ENCODE measurements at places on chromosomes 16 and 17.

DNA sequence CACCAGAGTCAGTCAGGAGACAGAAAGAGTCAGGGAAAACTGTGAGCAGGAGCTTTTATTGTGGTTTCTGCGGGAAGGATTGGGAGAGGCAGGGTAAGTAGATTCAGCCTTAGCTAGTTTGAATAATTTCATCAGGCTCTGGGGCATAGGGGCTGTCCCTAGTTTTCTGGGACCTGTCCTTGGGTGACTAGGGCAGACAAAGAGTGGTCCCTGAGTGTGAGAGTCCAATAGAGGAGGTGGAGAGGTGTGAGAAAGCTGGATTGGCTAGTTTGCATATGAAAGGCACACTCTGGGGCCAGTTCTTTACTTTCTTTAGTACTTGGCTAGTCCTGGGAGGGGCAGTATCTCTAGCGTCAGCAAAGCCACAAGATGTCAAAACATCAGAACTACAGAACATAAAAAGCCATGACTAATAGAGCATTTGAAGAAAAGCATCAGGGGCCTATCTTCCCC is 255.6 kb downstream of the HS3ST3A1 start:
- H3K36me3 ChIP-seq = no peaks in the 10 kb centered on the region
- H3K27ac ChIP-seq = no peak overlapping the region
- peaks cover 2% of the 10 kb centered on the region for H3K27me3 ChIP-seq
- DNase-seq = no peak
- no peak overlapping the region for H3K4me3 ChIP-seq

- H3K36me3 ChIP-seq = no peaks in the 10 kb centered on the region
- no peak for DNase-seq
- H3K4me3 ChIP-seq = no peak overlapping the region
- H3K27ac ChIP-seq = no peak overlapping the region
- no peaks in the 10 kb centered on the region for H3K4me1 ChIP-seq
- H3K27me3 ChIP-seq = peaks cover 18% of the 10 kb centered on the region
These were observed 251.8 kb downstream of the MAF start for GRCh38 chr16:79348521-79349306.

DNA sequence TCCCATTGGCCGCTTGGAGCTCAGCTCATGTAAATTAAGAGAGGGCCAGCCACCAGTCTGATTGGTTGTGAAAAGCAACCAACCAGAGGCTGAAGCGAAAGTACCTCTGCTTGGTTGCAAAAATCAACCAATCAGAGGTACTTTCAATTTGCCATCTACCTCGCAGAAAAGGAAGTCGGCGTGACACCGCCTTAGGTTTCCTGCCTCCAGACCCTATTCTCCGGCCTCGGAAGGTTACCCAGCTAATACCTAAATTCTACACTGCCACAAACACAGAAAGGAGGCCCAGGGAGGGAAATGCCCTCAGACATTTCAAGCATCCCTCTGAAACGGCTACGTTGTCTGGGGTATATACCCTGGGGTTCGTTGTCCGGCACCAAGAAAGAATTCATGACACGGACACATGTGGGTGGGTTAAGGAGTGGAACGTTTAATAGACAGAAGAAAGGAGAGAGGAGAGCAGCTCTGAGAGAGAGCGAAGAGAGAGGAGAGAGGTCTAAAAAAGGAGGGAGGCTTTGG is 481.3 kb downstream of the TMEM114 start:
- no peak for DNase-seq
- no peaks in the 10 kb centered on the region for H3K4me1 ChIP-seq
- H3K27me3 ChIP-seq = no peaks in the 10 kb centered on the region
- peaks cover 8% of the 10 kb centered on the region for H3K36me3 ChIP-seq
- H3K4me3 ChIP-seq = no peak overlapping the region

DNA sequence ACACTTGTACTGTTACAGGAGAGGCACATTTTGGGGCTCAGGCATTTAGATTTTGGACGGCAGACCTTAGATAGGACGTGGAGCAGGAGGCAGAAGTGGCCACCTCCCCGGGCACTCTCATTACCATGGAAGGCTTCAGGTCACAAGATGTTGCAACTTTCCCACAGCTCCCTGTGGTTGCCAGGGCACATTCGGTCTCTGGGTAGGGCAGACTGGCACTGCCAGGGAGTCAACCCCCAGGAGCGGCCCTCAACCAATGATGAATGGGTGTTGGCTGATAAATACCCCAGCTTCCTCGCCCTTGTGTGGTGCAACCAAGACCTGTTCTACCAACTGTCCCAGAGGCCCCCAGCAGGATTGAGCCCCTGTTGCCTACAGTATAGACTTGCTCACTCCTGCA is 11.2 kb downstream of the NAGPA start:
- no peaks in the 10 kb centered on the region for H3K36me3 ChIP-seq
- H3K27ac ChIP-seq = no peak overlapping the region
- DNase-seq = no peak
- H3K4me3 ChIP-seq = no peak overlapping the region

GRCh38 chr17:4782652-4783051 is 3.5 kb downstream of the VMO1 start:
- peaks cover 24% of the 10 kb centered on the region for H3K4me1 ChIP-seq
- H3K27me3 ChIP-seq = peaks cover 67% of the 10 kb centered on the region
- H3K4me3 ChIP-seq = no peak overlapping the region
- no peak for DNase-seq
- no peak overlapping the region for H3K27ac ChIP-seq

- peak overlapping the region; percentile 86 for H3K27ac ChIP-seq
- H3K4me1 ChIP-seq = peaks cover 30% of the 10 kb centered on the region
- H3K36me3 ChIP-seq = peaks cover 29% of the 10 kb centered on the region
- no peaks in the 10 kb centered on the region for H3K27me3 ChIP-seq
These were observed 10.6 kb downstream of the MTMR4 start for GRCh38 chr17:58503866-58504265.

DNA sequence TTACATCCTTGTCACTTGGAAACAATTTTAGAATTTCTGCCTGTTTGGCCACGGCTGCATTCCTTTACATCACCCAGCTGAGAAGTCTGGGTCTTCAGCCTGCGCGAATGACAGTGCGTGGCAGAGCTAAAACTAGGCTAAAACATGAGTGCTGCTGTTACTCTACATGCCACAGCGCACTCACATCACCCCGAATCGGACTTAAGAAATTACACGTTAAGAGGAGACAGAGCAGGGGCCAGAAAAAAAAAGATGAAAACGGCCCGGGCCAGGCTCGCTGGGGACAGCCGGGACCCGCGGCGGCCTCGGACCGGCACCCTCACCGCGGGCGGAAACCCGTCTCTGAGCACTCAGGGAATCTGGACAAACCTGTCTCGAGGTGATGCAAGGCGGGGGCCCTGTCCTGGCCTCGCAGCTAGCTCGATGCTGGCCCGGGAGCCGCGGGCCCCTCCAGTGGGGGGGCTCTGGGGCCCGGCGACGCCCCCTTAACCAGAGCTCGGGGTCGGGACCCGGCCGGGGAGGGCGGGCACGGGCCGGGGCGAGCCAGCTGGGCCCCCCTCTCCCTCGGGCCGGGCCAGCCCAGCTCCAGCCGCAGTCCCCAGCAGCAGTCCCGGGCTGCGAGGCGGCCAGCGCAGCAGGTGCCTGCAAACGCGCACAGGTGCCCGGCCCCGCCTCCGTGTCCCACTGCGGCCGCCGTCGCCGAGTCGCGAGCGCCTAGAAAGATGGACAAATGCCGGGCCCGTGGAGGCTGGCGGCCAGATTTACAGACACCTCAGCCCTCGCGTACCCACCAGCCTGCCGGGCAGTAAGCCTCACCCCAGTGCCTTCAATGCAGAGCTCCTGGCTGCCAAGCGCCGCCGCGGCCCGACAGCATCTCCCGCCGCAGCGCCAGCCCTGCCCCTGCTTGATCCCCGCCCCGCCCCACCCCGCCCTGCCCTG is at the start of gene AKTIP:
AKTIP (minus strand) TSS at position 879 of the 939 bp plus-strand sequence. CDS start 2,950 bp downstream, outside the sequence.
- DNase-seq = no peak
- H3K4me3 ChIP-seq = peak within 1 kb of the TSS; percentile 96
- no peaks in the 10 kb centered on the region for H3K36me3 ChIP-seq
- peak within 1 kb of the TSS; percentile 99 for H3K27ac ChIP-seq
- no peaks in the 10 kb centered on the region for H3K27me3 ChIP-seq

DNA sequence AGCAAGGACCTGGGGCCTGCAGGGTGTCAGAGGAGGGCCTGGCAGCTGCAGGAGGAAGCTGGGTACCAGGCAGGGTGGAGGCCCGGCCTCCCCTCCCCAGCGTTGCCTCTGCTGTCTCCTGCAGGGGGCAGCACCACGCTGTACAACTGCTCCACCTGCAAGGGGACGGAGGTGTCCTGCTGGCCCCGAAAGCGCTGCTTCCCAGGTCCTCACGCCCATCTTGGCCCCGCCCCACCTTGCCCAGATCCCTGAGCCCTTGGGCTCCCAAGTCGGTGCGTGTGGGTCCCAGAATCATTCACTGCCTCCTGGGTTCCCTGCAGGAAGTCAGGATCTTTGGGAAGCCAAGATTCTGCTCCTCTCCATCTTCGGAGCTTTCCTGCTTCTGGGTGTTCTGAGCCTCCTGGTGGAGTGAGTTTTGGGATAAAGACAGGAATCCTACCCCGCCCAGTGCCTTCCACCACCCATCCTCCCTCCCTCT is 1.2 kb downstream of the TMEM95 start:
- peak overlapping the region; percentile 61 for H3K4me3 ChIP-seq
- H3K27ac ChIP-seq = no peak overlapping the region
- peaks cover 3% of the 10 kb centered on the region for H3K27me3 ChIP-seq
- peak; percentile 82 for DNase-seq
- no peaks in the 10 kb centered on the region for H3K36me3 ChIP-seq
- peaks cover 31% of the 10 kb centered on the region for H3K4me1 ChIP-seq

GRCh38 chr17:39676198-39676819 is 8.1 kb downstream of the PNMT start:
- peak; percentile 54 for DNase-seq
- H3K4me3 ChIP-seq = peak overlapping the region; percentile 72
- H3K27me3 ChIP-seq = no peaks in the 10 kb centered on the region
- peak overlapping the region; percentile 69 for H3K27ac ChIP-seq
- peaks cover 80% of the 10 kb centered on the region for H3K4me1 ChIP-seq

- peaks cover 13% of the 10 kb centered on the region for H3K4me1 ChIP-seq
- peaks cover 80% of the 10 kb centered on the region for H3K27me3 ChIP-seq
These were observed 257.6 kb upstream of the SDK2 start for GRCh38 chr17:73901661-73902415.

DNA sequence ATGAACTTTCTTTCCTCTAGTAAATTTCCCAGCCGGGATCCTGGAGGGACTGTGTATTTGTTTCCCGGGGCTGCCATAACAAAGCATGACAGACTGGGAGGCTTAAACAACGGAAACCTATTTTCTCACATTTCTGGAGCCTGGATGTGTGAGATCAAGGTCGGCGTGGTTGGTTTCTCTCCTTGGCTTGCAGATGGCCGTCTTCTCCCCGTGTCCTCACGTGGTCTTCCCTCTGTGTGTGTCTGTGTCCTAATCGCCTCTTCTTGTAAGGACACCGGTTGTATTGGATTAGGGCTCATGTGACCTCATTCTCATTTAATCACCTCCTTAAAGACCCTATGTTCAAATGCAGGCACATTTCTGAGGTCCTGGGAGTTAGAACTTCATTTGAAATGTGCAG is 22.0 kb upstream of the USP10 start:
- DNase-seq = no peak
- peaks cover 4% of the 10 kb centered on the region for H3K4me1 ChIP-seq
- H3K4me3 ChIP-seq = no peak overlapping the region
- H3K27ac ChIP-seq = no peak overlapping the region

DNA sequence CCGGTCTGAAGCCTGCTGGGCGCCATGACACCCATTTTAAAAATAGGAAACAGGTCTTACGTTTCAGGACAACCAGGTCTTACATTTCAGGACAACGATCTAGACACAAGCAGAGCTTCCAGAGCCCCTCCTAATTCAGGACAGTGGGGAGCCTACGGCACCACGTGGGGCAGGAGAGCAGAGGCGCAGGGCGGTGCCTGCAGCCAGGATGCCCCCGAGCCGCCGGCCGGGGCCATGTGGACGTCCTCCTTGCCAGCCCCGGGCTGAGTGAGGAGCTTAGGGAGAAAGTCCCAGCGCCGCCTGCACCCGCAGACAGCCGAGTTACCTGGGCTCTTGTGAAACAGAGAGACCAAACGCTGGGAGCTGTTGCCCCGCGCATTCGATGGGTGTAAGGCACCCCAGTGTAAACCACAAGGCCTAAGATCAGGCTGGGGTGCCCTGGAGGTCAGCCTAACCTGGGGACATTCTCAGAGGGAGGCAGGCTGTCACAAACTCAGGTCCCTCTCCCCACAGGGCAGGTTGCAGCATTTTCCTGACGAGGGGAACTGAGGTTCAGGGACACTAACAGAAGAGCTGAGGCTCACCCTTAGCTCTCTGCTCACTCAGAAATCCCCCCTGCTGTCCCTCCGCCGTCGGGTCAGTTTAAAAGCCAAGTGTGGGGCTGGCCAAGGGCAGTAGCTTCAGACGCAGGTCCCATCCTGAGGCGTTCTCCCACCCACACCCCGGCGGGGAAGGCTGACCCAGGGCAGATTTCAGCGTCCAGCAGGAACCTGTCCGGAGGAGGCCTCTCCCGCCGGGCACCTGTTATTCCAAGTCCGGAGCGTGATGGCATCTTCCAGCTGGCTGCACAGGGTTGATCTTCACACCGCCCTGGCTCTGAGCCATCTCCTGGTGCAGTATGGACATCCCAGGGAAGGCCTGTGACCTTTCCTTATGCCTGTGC is 1.8 kb upstream of the NOTUM start:
- no peaks in the 10 kb centered on the region for H3K36me3 ChIP-seq
- DNase-seq = no peak
- H3K4me3 ChIP-seq = peak overlapping the region; percentile 72
- no peak overlapping the region for H3K27ac ChIP-seq
- peaks cover 14% of the 10 kb centered on the region for H3K27me3 ChIP-seq

GRCh38 chr16:35195864-35196216 is 1736.4 kb downstream of the TP53TG3F start:
- DNase-seq = no peak
- no peaks in the 10 kb centered on the region for H3K27me3 ChIP-seq
- H3K36me3 ChIP-seq = no peaks in the 10 kb centered on the region
- H3K4me1 ChIP-seq = no peaks in the 10 kb centered on the region
- no peak overlapping the region for H3K27ac ChIP-seq

DNA sequence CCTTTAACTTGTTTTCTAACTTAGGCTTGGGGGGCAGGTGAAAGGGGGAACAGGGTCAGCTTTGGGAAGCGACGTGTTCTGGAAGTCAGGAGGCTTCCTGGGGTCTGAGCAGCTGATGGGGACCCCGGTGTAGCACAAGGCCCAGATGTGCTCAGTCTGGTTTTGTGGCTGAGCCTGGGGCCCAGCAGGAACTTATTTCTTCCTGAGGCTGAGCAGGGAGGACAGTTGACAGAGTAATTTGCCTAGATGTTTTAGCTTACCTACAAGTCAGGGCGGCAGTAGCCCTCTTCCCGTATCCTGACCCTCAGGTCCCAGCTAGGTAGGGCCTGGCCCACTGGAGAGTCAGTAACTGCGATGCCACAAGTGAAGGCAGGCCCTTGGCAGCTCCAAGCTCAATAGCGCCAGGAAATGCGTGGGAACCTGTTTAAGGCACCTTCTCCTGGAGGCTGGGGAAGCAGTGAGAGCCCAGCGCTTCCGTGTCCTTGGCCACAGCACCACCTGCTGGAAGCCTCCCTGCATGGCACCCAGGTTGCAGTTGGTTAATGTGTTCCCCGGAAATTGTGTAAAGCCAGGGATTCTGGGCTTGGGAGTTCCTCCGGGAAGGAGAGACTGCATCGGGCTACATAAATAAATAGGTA is 5.2 kb downstream of the CCR7 start:
- H3K27me3 ChIP-seq = no peaks in the 10 kb centered on the region
- peaks cover 21% of the 10 kb centered on the region for H3K36me3 ChIP-seq
- peak overlapping the region; percentile 94 for H3K4me3 ChIP-seq
- H3K27ac ChIP-seq = peak overlapping the region; percentile 99
- DNase-seq = peak; percentile 77
- H3K4me1 ChIP-seq = peaks cover 93% of the 10 kb centered on the region

- DNase-seq = no peak
- no peak overlapping the region for H3K27ac ChIP-seq
- peaks cover 19% of the 10 kb centered on the region for H3K4me1 ChIP-seq
- H3K4me3 ChIP-seq = no peak overlapping the region
- no peaks in the 10 kb centered on the region for H3K36me3 ChIP-seq
- no peaks in the 10 kb centered on the region for H3K27me3 ChIP-seq
These were observed 5.7 kb downstream of the DHRS7B start for GRCh38 chr17:21132428-21132827.

Measured in naive B cell (primary cell).